ENCODE measurements at places on chromosomes 3 and 15. TPM values are rescaled to one million over a fixed set of nuclear protein-coding genes. Genes with fewer than 3 reads are reported as not detected.

Gene PLA1A
- total RNA-seq, result not detected

Gene CCR9
- not detected for total RNA-seq

Gene NLGN1
- not detected for total RNA-seq

Gene TNFSF10
- 33.1 TPM for total RNA-seq

Gene PDCD10
- total RNA-seq, result 118 TPM
